ENCODE measurements at places on chromosomes 5 and 9.

DNA sequence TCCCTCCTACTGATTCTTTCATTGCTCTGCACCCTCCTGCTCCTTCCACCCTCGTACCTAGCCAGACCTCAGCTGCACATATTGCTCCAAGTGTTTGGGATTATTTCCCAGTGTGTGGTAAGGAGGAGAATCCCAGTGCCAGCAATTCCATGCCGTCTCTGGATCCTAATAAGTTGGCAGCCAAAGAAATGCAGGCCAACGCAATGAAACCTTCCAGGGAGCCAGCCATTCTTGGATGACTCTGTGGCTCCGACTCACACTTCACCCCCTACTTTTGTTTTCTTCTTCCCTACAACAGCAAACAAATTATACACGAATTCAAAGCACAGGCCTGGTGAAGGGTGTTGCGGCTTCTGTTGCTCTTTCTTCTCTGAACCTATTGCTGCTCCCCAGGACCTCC lies 82.5 kb upstream of the SLC1A3 start:
- DNase-seq, result no peak

DNA sequence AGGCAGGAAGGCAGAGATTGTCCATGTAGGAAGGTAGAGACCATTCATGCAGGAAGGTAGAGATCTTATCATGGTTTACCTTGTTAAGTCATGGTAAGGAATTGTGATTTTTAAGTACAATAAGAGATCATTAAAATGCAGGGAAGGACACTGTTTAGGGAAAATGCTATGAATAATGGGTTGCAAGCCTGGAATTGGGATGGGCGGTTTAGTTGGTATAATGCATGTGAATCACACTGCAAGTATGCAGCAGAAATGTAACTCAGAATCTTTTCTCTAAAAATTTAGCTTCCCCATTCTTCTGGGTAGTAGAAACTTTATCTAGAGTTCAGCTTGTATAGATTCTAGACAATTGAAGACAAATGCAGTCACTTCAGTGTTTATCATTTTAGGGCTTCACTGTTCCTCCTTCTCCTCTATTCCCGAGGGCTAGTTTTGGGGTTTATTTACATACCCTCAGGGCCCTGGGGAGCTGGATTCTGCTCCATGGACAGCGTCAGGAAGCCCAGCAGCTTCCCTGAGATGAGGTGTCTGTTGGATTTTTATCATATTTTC lies 212.0 kb downstream of the SREK1 start:
- DNase-seq, result no peak

DNA sequence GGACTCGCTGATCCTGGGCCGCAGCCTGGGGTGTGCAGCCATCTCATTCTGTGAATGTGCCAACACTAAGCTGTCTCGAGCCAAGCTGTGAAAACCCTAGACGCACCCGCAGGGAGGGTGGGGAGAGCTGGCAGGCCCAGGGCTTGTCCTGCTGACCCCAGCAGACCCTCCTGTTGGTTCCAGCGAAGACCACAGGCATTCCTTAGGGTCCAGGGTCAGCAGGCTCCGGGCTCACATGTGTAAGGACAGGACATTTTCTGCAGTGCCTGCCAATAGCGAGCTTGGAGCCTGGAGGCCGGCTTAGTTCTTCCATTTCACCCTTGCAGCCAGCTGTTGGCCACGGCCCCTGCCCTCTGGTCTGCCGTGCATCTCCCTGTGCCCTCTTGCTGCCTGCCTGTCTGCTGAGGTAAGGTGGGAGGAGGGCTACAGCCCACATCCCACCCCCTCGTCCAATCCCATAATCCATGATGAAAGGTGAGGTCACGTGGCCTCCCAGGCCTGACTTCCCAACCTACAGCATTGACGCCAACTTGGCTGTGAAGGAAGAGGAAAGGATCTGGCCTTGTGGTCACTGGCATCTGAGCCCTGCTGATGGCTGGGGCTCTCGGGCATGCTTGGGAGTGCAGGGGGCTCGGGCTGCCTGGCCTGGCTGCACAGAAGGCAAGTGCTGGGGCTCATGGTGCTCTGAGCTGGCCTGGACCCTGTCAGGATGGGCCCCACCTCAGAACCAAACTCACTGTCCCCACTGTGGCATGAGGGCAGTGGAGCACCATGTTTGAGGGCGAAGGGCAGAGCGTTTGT lies 19.9 kb downstream of the PTGES2 start:
- no peak for DNase-seq

DNA sequence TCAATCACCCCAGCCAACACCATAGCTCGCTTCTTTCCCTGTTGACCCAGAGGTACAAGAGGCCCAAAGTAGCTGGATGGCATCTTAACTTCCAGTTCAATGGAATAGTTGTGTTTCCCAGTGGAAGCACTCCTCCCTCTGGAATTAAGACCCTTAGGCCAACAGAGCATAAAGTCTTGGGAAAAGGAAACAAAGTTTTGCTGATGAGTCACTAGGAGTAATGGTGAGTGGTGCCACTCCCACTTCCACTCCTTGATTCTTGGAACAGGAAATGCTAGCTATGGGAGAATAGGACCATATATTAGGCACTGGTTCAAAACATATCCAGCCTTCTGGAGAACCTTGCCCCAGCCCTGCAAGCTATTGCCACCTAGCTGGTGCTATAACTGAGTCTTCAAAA lies 44.7 kb upstream of the LMX1B start:
- no peak for DNase-seq

DNA sequence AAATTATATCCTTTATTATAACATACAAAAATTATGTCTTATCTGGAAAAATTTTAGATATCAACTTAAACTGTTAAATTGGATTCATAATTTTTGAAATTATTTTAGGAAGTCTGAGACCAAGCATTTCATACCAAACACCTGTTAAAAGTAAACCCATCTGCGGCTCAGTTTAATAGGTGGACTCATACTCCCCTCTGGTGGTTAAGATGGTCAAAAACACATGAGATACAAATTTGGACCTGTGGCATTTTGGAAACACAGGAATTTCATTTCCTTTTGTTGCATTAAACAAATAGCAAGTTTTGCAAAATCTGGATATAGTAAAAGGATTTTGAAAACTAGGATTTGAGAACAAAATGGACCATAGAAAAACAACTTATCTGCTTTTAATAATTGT lies 53.7 kb downstream of the RGMB start:
- peak; percentile 45 for DNase-seq

GRCh38 chr9:97632248-97632984 lies 752 bp downstream of the TSTD2 start:
- DNase-seq, result no peak

GRCh38 chr9:115267790-115268189 lies 149.8 kb upstream of the TNC start:
- no peak for DNase-seq

DNA sequence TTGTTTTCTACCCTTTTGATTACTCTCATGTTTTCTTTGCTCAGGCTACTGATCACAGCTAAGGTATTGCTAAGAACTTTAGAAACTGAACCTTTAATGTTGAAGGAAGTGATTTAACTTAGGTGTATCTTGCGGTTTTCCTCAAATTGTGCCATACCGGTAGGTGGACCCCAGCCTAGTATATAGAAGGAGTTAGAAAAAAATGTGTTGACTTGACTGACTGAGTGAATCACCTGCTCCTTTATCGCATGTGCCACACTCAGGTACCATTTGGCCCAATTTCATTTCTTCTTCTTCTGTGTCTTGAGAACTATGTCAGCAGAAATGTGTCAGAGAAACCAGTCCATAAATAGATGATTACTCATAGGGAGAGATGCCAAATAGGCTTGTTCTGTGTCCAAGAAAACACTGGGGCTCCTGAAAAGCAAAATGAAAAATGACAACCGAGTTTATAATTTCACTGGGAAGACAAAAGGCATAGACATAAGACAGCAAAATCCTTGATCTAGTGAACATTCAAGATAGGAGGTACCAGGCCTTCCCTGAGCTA lies 19.4 kb downstream of the PLPPR1 start:
- DNase-seq, result no peak

DNA sequence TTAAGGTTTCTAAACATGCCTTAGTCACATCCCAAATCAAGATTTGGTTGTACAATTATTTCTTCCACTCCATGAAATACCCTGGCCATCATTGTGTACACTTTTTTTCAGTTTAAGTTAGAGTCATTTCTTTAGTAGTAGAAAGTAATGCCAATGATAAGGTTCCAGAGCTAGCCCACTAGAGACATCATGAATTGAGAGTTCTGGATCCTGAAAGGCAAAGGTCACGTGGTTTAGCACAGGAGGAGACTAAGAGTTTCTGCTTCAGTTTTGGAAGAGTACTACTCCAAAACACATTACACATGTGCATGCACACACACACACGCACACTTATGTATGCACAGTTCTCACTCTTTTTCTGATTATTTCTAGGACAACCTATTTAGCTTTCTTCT lies 4.8 kb upstream of the SREK1 start:
- DNase-seq, result no peak

DNA sequence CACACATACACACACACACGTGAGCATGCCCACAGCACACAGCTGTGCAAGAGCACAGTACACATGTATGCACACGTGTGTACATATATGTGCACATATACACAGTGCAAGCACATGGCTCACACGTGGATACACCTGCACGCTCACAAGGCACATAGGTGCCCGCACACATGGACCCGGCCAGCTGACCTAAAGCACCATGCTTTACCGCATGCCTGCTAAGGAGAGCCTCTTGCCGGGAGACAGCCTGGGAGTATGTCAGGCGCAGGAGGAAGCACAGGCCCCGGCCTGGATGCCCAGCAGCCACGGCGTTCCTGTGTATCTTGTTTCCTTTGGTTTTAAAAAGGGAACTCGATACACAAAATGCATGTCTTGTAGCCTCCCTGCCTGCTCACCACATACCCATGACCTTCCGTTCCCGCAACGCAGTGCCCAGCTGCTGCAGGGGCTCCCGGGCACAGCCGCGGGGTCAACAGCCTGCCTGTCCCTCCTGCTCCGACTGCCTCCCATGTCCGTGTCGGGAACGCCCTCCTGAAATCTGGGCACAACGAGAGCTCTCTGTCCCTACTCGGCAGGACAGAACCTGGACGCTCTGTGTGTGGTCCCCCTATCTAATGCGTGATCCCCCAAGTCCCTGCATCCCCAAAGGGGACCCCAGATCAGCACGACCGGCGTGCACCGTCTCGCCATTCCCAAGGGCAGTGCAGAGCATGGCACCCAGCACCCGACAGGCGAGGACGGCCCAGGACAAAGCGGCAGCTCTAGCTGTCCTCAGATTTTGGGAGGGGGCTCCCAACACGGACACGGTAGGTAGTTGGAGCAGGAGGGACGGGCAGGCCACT lies 3.6 kb downstream of the SLC12A7 start:
- peak; percentile 73 for DNase-seq

- no peak for DNase-seq
Measured at GRCh38 chr9:27468000-27468399, 56.1 kb upstream of the IFNK start.

DNA sequence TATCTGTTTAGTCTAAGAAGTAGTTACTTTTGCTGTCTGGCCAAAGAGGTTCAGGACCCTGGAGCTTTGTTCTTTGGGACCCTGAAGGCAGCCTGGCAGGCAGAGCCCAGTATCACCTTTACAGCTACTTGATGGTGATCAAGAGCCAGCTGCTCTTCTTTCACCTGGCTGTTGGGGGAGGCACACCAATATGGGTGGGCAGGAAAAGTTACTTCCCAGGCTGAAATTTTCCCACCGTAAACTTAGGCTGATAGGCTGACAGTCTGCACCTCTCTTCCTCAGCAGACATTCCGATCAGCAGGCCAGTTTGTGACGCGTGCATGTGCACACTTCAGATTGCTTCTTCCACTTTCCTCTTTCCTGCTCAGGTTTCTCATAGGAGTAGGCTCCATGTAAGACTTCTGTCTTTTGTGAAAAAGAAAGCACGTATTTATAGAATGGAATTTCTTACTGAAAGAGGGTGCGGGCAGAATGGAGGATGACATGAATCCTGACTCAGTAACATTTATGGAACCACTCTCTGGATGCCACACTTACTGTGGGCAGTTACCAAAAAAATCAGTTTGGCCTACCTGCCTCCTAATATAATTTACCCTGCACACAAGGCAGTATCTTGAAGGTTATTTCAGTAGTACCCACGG lies 223.9 kb upstream of the DMRT1 start:
- DNase-seq, result no peak

DNA sequence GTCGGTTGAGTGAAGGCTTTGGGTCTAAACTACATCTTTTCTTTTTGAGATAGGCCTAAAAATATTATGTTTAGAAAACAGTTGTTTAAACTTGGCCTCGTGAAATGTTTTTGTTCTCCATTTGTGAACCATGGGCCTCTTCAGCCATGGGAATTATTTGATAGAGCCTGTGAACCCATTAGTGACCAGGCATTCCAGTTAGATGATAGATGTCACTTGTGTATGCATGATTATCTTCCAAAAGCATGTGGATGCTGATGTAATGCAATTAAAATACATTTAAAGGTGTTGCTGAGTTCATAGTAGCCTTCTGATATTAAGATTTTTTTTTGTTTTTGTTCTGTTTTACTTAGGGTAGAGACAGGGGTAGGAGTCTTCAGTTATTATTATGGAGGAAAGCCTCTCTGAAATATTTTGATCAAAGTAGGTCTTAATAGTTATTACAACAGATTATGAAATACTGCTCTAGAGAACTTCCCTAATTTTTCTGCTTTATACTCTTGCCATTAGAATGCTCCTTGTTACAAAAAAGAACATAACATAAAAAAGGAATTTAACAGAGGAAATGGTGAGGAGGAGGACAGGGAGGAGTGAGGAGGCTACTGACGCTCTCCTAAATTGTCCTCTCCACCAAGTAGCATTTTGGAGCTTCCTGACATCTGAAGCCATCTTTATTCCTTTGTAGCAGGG lies 32.9 kb downstream of the CPEB4 start:
- peak; percentile 46 for DNase-seq

- DNase-seq, result no peak
Measured at GRCh38 chr5:153797484-153797883, 241.2 kb downstream of the FAM114A2 start.

DNA sequence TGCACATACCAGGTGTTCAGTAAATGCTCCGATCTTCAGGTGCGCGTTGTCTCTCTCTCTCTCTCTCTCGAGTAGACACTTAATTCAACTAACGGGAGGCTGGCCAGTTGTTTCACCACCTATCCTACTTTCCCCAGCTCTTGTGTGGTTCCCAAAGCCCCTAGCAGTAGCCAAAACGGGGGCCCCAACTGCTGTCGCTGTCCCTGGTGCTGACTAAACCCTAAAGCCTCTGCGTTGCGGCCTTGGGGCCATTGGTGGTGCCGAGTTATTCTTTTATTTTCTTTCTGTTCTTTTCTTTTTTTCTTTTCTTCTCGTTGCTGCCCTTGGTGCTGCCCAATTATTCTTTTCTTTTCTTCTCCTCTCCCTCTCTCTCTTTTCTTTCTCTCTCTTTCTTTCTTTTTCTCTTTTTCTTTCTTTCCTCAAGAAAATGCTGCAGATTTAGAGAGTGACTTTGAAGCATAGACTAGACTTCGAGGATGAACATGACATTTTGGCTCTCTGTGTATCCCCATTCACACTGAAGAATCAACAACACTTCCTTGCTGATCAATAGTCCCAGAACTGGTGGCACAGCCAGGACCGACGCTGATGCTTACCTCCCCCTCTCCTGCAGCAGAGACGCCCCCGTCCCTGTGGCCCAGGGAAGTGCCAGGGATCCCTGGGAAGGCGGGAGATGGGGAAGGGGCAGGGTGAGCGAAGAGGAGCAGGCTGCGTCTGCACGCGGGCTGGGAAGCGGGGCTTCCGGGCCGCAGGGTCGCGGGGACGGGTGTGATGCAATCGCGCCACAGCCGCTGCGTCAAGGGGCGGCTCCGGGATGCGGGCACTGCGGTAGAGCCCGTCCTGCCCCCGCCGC lies at the start of gene FBLL1:
Gene FBLL1 (plus strand): TSS at position 785 of the 853 bp plus-strand sequence. CDS start 200 bp downstream, outside the sequence.
- peak; percentile 72 for DNase-seq

- DNase-seq, result peak; percentile 51
Measured at GRCh38 chr5:127650022-127650421, 1.1 kb downstream of the CTXN3 start.

GRCh38 chr5:128498844-128499455 lies 39.1 kb downstream of the FBN2 start:
- DNase-seq, result peak; percentile 25

All from common myeloid progenitor, CD34-positive (primary cell).